ENCODE measurements at places on chromosomes 7 and 10.

GRCh38 chr7:112293416-112293815 is 86.9 kb downstream of the ZNF277 start:
- no peak for DNase-seq

- no peak for DNase-seq
Measured at GRCh38 chr7:79458796-79459195, 5.3 kb upstream of the MAGI2 start.

DNA sequence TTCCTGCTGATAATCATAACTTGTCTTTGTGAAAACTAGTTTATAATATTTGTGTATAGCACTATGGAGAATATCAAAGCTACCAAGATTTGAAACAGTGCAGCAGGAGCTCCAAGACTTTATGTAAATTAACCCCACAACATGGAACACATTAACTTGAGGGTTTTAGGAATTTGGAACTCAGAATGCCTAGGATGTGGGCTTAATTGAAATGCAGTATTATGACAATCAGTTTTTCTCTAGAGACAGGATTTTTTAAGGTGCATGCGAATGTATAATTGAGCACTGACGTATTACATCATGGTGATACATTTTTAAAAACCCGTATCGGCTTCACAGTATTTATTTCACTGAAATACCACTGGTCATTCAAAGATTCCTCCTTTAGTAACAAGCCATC is 313.1 kb upstream of the DGKB start:
- DNase-seq: no peak

- no peak for DNase-seq
Measured at GRCh38 chr10:103690281-103690680, 165.1 kb downstream of the SH3PXD2A start.

- no peak for DNase-seq
Measured at GRCh38 chr10:131320860-131321604, 9.5 kb upstream of the TCERG1L start.

GRCh38 chr10:58785354-58785753 is 272.7 kb downstream of the BICC1 start:
- no peak for DNase-seq

- no peak for DNase-seq
Measured at GRCh38 chr10:104515678-104516199, 125.4 kb upstream of the SORCS3 start.

- DNase-seq: no peak
Measured at GRCh38 chr10:132497063-132497680, 40.4 kb upstream of the INPP5A start.

DNA sequence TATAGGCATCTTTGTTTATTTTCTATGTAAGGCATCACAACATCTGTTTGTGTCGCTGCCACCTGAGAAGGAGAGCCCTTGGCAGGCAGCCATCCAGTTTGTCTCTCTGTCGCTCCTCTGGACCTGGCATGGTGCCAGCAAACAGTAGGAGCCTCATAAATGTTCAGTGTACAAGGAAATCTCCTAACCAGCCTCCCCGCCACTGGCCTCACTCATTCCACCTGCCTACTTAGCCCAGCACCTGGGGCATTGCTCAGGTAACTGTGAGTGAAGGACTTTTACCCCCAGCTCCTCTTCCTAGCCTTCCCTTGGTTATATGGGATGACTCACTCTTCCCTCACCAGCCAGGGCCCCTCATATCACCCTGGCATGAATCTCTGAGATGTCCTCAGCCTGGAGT is 61.7 kb upstream of the NPTX2 start:
- no peak for DNase-seq

GRCh38 chr7:137981175-137981574 is 20.7 kb downstream of the CREB3L2 start:
- DNase-seq: no peak

DNA sequence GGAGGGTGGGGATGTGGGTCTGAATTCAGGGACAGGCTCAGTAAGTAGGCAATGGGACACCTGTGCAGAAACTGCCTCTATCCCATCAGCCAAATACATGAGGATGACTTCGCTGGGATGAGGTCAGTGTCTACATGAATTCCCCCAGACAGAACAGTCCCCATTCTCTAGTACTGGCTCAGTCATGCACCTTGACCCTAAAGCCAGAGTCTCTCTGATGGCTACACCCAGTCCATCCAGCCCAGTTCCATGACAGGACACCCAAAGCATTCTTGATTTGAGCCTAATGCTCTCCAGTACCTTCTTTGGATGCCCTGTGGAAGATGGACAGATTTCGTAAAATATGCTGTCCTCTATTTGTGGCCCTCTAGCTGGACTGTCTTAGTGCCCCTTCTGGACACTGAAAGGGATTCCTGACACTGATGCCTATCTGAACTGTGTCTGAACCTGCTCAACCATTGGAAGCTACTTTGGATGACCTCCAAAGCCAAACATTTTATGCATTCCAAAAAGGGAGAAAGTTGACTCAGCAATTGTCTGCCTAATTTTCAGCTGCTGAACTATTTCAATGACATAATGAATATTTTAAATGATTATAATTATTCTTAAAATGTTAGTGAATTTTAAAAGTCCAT is 14.6 kb downstream of the SFRP4 start:
- DNase-seq: no peak

GRCh38 chr7:84122582-84123360 is 71.8 kb downstream of the SEMA3A start:
- no peak for DNase-seq

DNA sequence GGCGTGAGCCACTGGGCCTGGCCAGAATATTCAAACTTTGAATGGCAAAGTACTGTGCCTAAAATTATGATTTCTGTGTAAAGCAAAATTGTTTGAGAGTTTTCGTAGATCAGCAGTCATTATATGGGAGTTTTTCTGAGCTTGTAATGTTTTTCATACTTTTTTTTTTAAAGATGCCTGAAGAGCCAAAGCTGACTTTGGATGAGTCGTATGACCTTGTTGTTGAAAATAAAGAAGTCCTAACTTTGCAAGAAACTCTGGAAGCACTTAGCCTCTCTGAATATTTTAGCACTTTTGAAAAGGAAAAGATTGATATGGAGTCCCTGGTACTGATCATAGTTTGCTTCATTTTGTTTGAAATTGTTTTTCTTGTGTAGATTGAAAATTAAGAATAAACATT is 26.7 kb downstream of the SEC23IP start:
- no peak for DNase-seq

GRCh38 chr7:84152995-84153394 is 41.6 kb downstream of the SEMA3A start:
- no peak for DNase-seq

DNA sequence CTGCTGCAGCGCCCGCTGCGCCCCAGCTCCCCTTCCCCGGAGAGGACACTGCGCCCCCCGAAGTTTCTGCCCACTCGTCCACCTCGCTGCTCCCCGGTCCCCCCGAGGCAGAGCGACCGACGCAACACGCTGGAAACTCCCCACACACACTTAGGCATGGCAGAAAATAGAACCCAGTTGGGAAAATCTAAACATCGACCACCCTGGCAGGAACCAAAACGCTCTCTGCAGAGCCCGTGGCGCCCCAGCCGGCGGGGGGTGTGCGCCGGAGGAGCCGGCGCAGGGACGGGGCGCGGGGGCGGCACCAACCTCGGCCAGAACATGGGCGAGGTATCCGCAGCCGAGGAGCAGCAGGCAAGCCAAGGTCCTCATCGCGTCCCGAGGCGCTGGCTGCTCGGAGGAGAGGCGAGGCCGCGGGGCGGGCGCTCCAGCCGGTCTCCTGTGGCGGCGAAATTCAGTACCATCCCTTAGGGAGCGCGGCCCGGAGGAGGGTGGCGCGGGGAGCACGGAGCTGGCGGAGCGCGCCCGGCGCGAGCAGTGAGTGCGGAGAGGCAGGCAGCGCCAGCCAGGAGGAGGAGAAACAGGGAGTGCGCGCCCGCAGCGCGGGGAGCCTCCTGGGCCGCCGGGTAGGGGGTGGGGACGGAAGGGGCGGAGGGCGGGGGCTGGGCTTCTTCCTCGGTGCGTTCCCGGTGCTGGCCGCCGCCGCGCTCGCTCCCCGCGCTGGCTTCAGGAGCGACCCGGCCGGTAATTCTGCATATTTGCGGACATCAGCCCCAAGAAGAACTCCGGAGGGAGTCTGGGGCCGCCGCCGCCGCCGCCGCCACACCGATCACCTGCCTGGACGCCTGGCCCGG is 789 bp downstream of the PDGFA start:
- DNase-seq: peak; percentile 65

DNA sequence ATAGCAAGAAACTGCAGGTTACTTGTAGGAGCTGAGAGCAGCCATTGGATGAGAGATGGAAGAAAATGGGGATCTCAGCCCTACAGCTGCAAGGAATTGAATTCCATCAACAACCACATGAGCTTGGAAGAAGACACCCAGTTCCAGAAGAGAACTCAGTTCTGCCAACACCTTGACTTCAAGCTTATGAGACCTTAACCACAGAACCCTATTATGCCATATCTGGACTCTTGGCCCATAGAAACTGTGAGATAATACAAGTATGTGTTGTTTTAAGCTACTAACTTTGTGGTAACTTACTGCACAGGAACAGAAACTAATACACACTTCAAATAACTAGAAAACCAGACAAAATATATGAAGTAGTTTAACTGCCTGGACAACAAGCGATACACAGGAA is 212.4 kb upstream of the CACNA2D1 start:
- no peak for DNase-seq

DNA sequence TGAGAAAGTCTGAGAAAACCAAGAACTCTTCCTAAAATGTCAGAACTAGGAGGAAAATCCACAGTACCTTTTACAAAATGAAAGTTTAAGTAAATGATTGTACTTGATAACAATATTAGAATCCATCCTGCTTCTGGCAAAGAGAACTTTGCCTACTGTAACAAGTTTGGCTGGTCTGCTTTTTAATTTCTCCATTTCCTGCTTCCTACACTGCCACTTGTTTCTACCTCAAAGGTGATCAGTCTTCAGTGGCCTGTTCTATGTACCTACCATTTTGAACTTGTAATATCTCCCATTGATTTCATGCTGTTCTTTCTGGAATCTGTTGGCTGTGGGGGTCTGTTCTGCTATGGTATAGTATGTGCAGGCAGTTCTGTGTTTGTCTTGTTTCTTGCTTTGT is 32.9 kb upstream of the CAPZA2 start:
- no peak for DNase-seq

GRCh38 chr7:5396999-5397663 is 26.5 kb downstream of the TNRC18 start:
- no peak for DNase-seq

- no peak for DNase-seq
Measured at GRCh38 chr10:26588611-26589010, 108.9 kb upstream of the PDSS1 start.

DNA sequence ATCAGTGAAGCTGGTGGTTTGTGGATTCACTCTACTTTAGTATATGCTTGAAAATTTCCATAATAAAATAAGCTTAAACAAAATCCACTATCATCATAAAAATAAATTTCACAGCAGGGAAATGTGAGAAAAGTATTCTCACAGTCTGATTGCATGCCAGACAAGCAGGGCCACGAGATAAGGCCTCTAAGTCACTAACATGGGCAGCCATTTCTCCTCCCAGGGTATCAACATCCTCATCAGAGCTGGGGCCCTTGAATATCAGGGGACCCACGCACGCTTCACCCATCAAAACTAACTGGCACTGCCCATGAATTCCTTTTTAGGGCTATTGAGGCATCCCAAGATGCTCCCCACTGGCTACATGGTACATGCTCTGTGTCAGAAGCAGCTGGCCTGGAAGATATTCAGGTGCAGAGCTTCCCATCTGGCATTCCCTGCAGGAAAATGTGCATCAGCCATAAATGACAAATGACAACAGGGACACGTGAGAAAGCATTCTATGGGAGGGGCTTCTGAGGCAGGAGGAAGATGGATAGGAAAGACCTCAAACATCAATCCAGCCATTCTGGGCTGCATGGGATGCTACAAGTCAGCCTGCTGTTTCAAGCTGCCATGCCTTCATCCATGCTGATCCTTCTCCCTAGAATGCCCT is 17.4 kb downstream of the CCDC6 start:
- DNase-seq: no peak

- DNase-seq: no peak
Measured at GRCh38 chr10:28177944-28178637, 124.8 kb downstream of the MPP7 start.

GRCh38 chr10:126059076-126059826 is 162.9 kb downstream of the FANK1 start:
- no peak for DNase-seq

- no peak for DNase-seq
Measured at GRCh38 chr10:89002226-89002978, 11.8 kb downstream of the FAS start.

DNA sequence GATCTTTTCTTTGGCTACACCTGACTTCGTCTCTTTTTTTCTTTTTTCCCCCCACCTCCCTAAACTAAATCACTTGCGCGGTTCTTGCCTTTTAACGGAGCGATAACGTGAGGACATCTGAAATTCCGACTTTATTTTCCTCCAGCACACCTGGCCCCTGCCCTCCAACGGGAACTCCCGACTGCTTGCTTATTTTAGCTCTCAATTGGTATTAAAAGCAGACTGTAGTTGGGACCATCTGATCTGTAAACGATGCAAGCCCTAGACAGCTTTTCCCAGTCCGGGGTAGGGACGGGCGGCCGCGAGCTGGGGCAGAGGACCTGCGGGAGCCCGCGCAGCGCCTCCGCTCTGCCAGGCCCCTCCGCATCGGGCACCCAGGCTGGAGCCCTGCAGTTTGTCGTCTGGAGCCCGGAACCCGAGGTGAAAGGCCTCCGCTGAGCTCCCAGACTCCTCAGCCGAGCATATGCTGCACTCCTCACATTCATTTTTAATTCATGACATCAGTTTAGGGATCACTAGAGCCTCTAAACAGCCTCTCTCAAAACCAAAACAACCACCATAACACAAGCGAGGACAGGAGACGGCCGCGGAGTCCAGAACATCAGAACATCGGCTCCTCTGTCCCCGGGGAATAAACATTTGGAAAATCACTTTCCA is 10.0 kb upstream of the EMX2 start:
- no peak for DNase-seq

GRCh38 chr7:151244196-151244840 is 4.2 kb downstream of the SMARCD3 start:
- peak; percentile 57 for DNase-seq

- DNase-seq: no peak
Measured at GRCh38 chr7:66282591-66282935, 77.4 kb downstream of the TPST1 start.

Measured in liver (tissue), 10 donors.